Sciatic nerve (tissue), 2 donors: ENCODE measurements at places on chromosomes 12 and 14.
A peak's percentile ranks its signal among the peaks of the same experiment; 100 is the strongest.

GRCh38 chr12:45256721-45257120, 40.8 kb downstream of the ANO6 start:
- DNase-seq, result no peak

DNA sequence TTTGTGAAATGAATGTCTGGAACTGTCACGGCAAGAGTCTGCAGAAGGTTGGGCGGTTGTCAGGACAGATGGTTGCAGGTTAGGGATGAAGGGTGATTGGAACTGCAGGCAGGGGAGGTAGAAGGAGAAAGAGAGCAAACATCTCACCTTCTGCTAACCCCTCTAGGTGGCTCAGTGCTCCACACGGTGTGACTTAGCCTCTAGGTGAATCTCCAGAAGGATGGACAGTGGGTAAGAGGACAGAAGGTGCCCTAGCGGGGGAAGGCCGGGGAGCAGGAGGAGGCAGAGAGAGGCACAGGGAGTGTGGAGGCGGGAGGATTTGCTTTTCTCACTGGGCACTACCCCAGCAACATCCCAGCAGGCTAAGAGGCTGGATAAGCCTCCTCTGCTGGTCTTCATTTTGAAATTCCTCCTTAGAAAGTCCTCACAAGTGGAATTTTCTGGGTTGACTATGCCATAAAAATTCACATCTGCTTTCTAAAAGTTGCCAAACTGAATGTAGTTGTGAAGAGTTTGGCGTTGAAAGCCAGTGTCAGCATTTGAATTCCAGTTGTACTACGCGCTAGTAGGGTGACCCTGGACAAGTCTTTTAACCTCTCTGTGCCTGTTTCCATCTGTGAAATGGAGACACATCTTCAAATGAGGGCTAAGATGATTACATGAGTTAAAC, 10.7 kb upstream of the GPR68 start:
- DNase-seq, result no peak

DNA sequence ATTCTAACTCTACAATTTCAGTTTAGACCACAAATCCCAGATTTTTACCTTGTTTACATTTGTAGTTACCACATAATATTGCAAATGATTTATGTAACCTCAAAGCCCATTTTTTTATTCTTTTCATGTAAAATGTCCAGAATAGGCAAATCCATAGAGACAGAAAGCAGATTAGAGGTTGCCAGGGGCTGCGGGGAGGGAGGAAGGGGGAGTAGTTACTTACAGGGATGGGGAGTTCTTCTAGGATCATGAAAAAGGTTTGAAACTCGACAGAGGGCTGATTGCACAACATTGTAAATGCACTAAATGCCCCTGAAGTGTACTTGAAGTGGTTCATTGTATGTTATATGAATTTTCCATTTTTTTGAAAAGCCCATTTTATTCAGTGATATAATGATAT, 66.5 kb downstream of the PPP2R5C start:
- DNase-seq, result no peak

- peak; percentile 78 for DNase-seq
These were observed 1124.7 kb downstream of the FLRT2 start for GRCh38 chr14:86654558-86655184.

GRCh38 chr12:89454080-89454848, 70.3 kb downstream of the GALNT4 start:
- DNase-seq, result no peak

GRCh38 chr12:130704606-130705005, 11.5 kb downstream of the RIMBP2 start:
- no peak for DNase-seq

DNA sequence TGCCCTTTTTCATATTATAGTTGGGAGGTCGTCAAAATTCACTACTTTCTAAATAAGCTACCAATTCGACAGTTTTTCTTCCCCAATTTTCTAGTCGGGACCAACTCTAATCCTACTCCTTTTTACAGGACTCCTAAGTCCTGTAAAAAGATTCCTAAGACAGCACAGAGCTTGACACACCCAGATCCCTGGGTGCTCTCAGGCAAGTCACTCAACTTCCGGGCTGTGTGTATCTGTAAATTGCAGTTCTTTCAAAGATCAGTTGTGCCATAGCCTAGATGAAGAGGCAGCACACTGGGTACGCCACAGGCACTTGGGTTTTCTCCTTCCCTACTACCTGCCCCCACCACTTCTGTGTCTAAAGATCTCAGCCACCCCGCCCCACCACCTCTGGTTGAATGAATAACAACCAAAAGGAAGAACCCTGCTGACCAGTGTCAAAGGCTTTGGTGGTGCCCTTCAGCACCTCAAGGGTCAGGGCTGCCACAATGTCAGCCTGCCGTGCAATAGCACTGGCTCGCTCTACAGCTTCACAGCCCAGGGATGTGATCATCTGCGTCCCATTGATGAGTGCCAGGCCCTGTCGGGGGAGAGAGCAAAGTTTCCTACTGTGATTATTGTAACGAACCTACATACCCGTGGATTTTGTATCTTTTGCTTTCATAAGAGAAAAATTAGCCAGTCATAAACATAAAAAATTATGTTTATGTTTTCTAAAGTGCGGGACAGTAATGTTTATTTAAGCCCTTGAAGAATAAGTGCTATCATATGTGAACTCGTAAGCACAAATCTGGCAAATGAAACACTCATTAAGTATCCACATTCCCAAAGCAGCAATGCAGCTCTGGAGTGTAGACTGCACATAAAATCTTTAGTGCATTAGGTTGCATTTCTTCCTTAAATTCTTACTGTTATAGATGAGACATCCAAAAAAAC, 9.2 kb downstream of the HAL start:
- no peak for DNase-seq

DNA sequence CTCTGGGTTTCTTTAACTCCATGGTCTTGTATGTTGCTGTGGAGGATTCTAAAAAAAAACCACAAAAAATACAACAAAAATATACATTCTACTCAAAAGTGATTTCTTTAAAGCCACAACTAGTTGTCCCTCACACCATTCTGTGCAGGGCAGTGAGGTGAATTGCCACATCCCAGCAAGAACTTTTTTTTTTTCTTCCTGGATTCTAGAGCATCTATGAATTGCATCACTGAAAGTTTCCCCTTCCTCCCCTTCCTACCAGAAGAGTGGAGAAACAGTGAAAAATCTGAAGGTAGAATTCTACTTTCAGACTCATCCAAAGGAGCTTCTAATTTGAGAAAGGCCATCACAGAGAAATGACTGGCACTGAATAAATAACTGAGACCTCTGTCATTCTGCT, 395.3 kb downstream of the AEBP2 start:
- no peak for DNase-seq

- DNase-seq, result no peak
These were observed 173.8 kb downstream of the NAV3 start for GRCh38 chr12:78004249-78005093.

- no peak for DNase-seq
These were observed 795 bp upstream of the ACOT2 start for GRCh38 chr14:73567951-73568885.

DNA sequence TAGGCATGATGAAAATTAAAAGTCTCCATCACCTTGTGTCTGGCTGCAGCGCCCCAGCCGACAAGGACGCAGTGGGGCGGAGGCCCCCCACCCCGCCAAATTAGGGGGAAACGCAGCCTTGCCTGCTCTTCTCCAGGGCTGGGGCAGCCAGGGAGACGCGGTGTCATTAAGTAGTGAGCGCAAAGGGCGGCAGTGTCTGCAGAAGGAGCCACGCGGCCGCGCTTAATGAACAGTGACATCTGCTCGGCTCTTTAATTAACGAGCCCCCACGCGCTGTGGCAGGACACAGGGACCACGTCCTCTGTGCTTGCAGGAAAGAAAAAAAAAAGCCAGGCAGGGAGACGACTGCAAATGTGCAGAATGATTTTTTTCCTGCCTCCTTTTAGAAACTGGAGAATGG, 93.4 kb upstream of the NCOR2 start:
- DNase-seq, result no peak

- DNase-seq, result no peak
These were observed 18.9 kb upstream of the CFL2 start for GRCh38 chr14:34733245-34733644.

- DNase-seq, result no peak
These were observed 84.4 kb upstream of the ETV6 start for GRCh38 chr12:11564984-11565651.

- DNase-seq, result no peak
These were observed 55.0 kb upstream of the BICD1 start for GRCh38 chr12:32051511-32052211.

DNA sequence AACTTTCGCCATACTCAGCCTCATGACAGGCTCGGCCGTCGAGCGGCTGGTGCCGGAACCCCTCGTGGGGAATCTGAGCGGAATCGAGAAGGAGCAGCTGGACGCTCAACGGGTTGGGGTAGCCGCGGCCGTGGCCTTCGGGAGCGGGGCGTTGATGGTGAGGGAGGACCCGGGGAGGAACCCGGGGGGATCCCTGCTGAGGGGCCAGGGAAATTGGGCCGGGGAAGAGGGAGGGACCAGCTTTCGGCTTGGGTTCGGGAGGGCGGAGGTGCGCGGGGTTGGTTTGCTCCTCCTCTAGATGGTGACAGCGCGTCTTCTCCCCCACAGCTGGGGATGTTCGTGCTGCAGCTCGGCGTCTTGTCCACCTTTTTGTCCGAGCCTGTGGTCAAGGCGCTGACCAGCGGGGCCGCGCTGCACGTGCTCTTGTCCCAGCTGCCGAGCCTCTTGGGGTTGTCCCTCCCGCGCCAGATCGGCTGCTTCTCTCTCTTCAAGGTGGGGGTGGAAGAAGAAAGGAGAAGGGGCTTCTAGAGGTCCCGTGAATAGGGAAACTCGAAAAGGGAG, 9.8 kb downstream of the ARHGEF25 start:
- DNase-seq, result no peak

DNA sequence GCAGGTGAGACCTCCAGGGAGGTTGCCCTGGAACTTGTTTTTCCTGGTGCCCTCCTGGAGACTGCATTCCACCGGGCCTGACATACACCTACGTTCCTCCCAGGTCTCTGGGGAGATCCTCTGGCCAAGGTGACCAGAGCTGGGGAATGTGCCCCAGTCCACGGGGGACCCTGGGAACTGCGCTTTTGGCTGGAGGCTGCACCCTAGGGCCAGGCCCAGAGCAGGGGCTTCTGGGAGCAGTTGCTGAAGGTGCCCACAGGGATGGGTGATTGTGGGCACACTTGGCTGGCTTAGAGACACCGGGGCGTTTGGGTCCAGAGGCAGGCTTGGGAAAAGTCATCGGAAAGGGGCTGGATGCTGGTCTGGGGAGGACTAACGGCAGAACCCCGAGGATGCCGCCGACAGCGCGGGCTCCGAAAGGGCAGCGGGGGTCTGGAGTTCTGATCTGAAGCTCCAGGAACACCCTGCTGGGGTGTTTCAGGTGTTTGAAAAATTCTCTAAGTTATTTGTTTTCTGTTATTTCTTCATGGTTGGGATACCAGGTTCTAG, 36.5 kb upstream of the TDRD9 start:
- DNase-seq, result no peak

GRCh38 chr14:28608851-28609828, 157.4 kb upstream of the FOXG1 start:
- DNase-seq, result peak; percentile 65

GRCh38 chr12:114448618-114448933, 42.6 kb upstream of the TBX5 start:
- no peak for DNase-seq

GRCh38 chr12:120721866-120722265, 3.8 kb upstream of the ACADS start:
- no peak for DNase-seq

DNA sequence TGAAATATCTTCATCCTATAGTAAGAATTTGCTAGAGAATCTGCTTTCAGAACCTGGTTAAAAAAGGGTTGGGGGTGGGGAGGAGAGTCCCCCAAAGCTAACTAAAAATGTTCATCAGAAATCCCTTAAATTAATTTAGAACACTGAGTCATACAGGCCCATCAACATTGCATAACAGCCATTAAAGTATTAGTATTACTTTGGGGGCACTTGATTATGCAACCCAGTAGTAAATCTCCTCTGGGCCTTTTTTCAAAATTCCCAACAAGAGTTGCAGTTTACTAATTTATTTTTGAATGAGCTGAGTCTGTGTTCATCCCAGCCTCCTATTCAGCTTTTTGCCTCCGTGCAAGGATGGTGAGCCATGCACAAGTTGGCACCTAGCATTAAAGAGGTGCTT, 8.8 kb upstream of the SLC24A4 start:
- no peak for DNase-seq

DNA sequence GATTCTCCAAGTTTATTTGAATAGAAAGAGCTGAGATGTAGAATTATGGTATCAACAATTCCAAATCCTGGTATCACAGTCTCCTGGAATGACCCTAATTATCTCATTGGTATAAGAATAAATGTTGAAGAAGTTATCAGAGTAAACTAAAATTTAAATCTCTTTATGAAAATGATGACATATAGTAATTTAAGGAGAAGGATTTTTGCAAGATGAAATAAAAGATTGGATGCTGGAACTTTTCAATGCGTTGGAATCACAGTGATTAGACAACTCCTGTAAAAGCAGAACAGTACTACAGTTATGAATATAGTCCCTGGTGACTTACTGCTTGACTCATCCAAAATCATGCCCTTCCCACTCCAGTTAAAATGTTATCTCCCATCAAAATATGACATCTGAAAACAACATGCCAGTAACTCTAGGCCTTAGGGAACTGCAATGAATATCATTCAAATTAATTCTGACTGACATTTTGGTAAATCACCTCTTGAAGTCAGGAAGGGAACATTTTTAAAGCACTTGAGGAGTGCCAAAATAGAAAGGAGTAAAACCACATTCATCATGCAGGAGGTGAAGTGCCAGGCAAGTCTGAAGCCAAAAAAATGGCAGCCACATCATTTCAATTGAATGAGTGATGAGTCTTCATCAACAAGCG, 197.8 kb upstream of the PRKD1 start:
- DNase-seq, result no peak

DNA sequence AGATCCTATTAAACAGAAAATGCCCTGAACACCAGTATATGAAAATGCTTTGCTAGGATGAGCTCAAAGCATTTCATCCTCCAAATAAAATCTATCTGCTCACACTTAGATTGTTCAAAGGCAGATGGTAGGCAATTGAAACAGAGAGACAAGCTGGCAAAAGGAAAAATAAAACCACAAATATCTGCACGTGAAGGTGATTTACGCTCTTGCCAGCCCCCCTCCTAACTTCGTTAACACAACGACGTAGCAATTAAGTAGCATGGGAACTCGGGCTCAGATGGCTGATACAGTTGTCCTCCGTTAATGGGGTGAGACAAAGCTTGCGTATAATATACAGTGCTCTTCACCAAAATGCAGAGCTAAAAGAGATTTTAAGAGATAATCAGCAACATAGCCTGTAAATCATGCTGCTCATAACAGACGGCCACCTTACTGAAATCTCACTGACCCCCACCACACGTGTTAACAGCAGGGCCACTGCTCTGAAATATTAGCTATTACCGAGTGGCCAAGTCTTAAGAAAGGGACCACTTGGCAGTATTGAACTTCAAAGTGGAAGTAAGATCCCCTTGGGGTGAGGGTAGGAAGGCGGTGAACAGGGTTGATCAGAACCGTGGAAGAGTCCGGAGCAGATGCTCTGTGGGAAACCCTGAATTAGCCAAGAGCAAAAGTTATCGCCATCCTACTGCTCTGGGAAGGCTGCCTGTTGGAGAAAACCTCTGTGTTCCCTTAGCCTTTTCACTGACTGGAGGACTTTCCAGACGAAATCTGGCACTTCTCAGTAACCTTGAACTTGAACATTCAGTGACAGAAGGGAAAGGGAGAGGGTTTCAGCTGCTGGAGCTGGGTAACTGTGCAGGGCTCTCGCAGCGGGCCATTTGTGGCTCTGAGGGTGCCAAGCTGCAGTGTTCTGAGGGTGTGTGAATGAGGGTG, 23.1 kb downstream of the ETV6 start:
- DNase-seq, result no peak
